Activated T-cell treated with anti-CD3 and anti-CD28 coated beads for 24 hours (primary cell): ENCODE measurements at places on chromosomes 3 and 15.

DNA sequence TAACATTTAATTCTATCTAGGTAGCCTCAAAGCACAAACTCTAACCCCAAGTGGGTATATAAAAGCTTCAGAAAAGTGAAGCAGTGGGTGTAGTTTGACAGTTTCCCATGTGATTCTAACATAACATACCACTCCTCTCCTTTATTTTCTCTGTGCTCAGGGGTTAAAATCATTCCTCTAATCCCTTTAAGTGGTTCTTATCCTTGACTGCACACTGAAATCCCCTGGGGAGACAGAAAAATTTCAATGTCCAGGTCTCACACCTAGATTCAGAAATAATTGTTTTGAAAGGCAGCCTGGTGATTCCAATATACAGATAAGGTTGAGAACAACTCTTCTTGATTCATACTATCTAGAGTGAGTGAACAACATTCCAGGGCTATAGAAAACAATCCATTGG is 986.4 kb downstream of the ROBO1 start:
- no peak for DNase-seq

GRCh38 chr3:32355751-32356291 is 35.8 kb upstream of the CMTM7 start:
- no peak for DNase-seq

- no peak for DNase-seq
Measured at GRCh38 chr15:60871152-60871551, 357.9 kb downstream of the RORA start.

DNA sequence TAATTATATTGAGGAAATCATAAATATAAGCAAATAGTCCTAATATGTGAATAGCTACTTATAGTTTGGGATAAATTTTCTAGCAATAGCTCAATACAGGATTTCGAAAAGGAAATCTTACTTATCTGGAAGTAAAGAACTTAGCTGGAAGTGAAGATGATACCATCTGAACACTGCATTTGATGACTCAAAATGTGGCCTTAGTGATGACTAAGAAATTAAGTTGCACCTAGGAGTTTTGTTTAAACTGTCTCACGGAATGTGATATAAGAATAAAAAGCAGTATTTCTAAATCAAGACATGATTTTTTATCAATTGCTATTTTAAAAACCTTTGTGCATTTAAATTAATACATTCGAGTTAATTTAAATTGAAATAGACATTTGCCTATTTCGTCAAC is 91.2 kb downstream of the EOMES start:
- no peak for DNase-seq

GRCh38 chr3:42043099-42043813 is 47.9 kb upstream of the TRAK1 start:
- no peak for DNase-seq

DNA sequence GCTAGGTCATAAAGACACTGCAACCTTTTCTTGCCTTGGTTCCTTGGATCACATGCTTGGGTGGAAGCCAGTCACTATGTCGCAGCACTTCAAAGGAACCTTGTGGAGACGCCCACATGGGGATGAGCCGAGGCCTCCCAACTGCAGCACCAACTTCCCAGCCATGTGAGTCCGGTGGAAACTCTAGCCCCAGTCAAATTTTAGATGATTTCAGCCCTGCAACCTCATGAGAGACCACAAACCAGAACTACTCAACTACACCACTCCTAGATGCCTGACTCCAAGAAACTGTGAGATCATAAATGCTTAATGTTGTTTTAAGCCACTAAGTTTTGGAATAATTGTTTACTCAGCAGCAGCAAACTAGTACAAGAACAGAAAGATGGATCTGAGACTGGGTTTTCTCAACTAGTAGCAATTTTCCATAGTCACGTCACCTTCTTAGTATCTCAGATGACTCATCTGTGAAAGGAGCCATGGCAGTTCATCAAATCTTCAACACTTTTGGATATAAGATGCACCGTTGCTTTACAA is 86.5 kb downstream of the MB21D2 start:
- no peak for DNase-seq

DNA sequence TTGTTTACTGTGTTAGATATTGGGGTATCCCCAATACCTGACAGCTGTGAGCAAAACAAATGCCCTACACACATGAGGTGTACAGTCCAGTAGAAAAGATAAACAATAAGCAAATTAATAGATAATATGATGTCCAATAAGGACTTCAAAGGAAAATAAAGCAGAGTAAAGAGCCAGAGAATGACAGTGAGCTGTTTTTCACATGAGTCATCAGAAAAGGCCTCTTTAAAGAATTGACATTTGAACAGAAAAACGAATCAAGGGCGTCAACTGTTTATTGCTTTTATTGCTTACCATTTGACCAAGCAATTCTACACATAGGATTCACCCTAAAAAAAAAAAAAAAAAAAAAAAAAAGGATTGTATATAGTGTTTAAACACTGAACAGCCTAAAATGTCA is 96.6 kb upstream of the FLNB start:
- no peak for DNase-seq

GRCh38 chr3:8505621-8506020 is 4.0 kb downstream of the LMCD1 start:
- DNase-seq, result no peak

DNA sequence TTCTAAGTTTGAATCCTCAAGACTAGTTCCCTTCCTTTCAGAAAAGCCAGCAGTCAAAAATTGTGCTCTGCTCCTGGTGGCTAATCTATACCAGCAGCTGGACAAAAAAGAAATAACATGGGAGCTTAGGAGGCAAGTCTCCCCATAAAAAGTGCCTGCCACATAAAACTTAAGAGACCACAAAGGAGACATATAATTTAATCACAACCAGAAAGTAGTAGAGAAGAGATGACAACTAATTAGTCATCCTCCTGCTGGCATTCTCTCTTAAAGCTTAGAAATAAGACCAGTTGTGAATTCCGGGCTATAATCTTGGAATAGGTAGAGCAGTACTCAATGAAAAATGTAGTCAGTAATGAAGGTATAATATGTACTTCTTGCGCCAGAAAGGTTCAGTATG is 20.2 kb upstream of the IMPG2 start:
- DNase-seq, result no peak
